RCC 7860 (cell line): ENCODE measurements at places on chromosomes 5 and 9.

GRCh38 chr9:71285191-71285656, 163.8 kb upstream of the TRPM3 start:
- peak; percentile 54 for DNase-seq

DNA sequence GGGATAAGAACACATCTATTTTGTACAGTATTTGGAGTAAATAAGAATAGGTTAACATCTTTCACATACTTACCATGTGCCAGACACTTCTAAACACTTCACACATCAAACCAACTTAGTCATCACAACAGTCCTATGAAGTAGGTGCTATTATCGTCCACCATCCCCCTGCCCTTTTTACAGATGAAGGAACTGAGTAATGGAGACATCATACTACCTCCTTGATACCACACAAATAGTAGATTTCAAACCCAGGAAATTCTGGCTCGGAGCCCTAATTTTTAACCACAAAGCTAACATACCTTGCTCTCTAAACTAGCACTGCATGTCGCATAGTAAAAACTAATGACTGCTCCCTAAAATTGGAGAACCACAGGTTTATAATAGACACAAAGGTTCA, 4.2 kb upstream of the ZNF366 start:
- peak; percentile 68 for DNase-seq

- no peak for DNase-seq
Measured at GRCh38 chr9:90012949-90013348, 408.1 kb downstream of the GADD45G start.

DNA sequence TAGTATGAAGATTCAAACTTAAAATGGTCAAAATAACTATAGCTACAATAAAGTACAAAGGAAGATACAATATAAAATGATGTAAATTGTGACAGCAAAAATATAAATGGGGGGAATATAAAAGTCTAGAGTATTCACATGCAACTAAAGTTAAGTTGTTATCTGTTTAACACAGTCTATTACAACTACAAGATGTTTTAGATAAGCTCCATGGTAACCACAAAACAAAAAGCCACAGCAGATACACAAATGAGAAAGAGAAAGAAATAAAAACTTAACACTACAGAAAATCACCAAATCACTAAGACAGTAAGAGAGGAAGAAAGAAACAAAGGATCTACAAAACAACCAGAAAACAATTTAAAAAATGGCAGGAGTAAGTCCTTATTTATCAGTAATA, 17.0 kb upstream of the SH3TC2 start:
- no peak for DNase-seq

- no peak for DNase-seq
Measured at GRCh38 chr5:171845857-171846256, 60.2 kb downstream of the SMIM23 start.

DNA sequence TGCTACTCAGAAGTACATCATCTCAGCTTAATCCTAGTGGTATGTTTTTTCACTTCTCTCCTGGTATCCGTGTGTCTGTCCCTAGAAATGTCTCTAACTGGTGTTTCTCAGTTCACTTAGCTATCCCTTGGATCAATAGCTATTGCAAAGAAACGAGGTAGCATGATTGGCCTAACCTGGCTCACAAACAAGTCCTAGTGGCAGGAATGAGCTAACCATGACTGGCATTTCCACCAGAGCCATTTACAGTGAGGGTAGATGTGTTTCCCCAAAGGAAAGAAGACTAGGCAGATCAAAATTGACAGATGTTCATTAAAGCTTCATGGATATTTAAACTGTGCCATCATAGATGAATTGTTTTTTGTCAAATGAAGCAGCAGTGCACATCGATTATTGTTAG, 82.5 kb downstream of the PALM2AKAP2 start:
- DNase-seq, result no peak

DNA sequence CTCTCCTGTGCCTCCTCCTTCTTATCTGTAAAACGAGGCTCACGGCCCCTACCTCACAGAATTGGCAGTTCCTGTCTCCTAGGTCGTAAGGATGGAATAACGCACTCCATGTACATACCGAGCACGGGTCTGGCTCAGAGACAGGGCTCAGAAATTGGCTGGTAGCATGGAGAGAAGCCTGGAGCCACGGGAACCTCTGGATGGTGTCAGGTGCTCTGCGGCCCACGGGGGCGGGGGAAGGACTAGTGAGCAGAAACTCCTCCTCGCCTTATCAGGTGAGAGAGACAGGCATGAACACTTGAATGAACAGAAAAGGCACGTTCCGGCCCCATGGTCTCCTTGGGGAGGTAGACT, 15.4 kb upstream of the C5orf47 start:
- no peak for DNase-seq

DNA sequence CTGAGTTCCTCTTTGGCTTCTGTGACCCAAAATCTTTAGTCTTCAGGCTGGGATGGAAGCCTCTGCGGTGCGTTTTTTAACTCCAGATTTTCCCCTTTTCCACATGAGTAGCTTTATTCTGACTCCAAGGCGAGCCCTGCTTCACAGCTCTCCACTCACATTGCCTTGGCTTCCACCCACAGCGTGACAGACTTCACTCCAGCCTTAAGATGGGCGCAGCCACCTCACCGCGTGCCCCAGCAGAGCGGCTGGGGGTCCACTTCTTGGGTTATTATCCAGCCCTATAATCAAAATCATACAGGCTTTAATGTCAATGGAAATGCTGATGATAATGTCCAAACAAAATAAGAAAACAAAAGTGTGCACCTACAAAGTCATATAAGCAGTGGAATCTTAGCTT, 1.2 kb downstream of the EXOC3 start:
- no peak for DNase-seq

- DNase-seq, result no peak
Measured at GRCh38 chr5:154042766-154043165, 4.0 kb downstream of the MFAP3 start.

- DNase-seq, result no peak
Measured at GRCh38 chr9:108681851-108682590, 173.8 kb downstream of the ACTL7B start.

DNA sequence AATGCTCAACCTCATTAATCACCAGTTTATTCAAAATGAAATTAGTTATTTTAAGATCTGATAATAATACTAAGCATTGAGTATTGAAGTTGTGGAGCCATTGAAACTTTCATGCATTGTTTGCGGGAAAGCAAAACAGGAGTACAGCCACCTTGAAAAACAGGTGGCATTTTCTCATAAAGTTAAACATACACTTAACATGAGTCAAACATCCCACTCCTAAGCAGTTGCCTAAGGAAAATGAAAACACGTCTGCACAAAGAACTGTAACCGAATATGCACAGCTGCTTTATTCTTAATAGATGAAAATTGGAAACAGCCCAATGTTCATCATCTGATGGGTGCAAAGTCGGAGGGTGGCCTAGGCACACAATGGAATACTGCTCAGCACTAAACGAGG, 177.3 kb downstream of the IRX2 start:
- no peak for DNase-seq

DNA sequence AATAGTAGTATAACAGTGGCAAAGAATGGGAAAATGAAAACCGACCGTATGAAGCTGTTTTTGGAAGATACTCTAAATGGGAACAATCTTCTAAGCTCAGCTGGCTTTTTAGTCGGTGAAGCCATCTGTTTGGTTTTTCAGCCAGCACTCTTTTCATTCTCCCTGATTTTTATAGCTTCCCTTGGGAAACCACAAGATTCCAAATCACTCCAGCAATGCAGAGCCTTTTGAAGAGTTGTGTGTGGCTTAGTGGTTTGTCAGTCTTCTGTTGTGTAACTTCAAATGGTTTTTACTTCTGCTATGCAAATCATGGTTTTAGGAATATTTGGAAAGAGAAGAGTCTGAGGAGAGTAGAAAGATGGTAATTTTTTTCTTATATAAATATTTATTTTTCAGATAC, 180.7 kb downstream of the KDM4C start:
- DNase-seq, result peak; percentile 34

GRCh38 chr5:56763711-56764466, 51.5 kb upstream of the MAP3K1 start:
- DNase-seq, result peak; percentile 7

DNA sequence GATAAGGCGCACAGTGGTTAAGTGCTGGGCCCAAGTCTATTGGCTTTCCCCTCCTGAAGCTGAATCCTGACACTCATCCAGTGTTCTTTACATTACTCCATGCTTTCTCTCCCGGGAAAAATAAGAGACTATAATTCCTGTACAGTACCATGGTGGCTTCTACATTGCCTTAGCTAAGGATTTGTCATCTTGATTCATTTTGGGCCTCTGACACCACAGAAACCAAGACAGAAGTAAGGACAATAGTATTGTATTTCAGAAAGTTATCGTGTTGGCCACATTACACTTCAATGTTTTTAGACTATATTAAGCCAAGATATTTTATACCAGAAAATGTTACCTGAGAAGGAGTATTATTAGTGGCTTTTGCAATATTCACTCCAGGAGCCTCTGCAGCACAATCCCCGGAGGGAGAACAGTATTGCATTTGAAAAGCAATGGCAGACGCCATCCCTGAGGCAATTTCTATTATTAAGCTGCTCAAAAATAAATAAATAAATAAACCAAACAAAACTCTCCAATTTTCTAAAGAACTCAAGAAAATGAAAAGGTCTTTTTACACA, 267.9 kb downstream of the ENC1 start:
- no peak for DNase-seq

DNA sequence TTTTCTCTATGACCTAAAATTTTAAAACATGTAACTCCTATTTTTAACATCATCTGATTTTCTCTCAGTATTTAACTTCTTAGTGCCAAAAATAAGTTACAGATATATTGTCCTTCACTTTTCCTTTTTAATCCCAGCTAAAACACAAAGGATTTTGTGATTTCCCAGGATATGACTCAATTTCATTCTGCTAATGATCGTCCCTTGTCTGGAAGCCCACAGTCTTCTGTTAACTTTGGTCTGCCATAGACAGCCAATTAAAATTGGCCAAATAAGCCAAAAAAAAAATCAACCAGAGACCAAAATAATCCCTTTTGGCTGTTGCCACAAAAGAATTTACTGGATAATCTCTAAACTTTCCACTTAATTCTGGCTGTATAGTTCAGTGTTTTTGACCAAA, 124.5 kb upstream of the FST start:
- no peak for DNase-seq

DNA sequence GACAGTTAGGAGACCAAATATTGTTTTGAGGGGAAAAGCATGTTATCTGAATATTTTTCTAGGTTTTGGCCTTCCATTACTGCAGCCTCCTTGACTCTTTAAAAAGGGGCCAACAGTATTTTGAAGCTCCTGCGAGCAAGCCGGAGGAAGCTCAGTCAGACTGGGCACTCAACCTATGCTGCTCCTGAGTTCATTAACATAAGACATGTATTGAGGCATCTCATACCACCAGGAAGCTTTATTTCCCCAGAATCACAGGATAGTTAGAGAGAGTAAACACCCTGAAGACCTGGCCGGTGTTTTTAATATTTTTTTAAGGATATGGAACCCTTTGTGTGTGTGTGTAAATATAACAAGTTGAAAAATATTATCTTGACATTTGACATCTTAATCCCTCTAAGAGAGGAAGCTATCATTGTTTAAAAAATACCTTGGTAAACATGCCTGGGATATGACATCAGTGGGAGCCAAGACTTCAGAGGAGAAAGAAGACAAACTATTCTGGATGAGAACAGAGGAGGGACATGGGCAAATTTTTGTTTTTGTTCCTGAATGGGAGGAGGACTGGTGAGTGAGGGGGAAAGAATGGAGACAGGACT, 139.3 kb upstream of the SLIT3 start:
- DNase-seq, result no peak

DNA sequence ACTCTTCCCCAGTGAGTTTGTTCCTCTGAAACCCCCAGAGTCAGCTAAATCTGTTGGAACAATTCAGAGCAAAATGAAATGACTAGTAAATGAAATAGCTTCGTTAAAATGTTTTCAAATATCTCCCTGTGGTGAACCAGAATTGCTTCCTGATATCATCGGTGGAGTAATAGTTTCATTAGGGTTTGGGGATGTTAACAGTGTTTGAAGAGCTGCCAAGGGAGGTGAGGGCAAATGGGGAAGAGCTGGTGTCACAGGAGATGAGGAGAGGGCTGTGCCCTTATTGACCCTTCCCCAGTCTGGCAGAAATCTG, 4.3 kb upstream of the C7 start:
- no peak for DNase-seq

GRCh38 chr5:13524936-13525335, 419.6 kb downstream of the DNAH5 start:
- DNase-seq, result no peak

GRCh38 chr5:54388811-54389210, 66.7 kb upstream of the HSPB3 start:
- DNase-seq, result no peak

DNA sequence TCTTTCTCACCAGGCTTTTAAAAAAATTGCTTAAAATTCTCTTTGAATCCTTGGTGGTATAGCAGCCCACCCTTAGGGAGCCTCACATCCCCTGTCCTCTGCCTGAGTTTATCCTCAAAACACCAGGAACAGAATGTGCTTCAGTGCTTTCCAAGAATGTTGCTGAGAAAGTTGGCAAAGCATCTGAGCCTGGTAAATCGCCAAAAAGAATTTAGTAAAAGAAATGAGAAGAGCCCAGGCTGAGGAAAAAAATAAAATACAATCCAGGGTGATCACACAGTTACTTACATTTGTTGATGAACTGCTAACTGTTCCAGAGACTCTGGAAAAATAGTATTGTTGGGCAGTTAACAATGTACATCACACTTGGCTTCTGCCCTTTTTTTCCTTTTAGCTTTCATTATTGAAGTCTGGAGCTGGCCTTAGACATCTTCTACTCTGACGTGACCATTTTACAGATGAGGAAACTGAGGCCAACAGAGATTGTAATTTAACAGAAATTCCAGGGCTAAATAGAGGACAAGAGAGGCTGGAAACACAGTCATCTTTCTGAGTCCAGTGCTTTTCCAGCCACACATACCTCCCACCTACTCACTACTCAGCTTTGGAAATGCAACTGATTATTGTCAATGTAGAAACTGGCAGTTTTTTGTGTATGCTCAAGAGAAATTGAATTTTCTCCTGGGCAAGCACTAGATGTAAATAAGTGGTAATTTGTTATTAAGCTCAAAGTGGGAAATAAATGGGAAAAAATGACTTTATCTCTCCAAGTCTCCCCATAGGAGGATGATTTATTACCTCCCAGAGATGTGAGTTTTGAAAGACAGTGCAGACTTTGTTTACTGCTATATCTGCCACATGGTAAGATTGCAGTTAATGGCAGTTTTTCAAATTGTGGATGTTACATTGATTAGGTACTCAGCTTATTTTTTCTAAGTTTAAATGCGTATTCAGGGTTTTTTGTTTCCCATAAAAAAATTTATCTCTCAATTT, 86.7 kb upstream of the ALDH1A1 start:
- DNase-seq, result no peak

DNA sequence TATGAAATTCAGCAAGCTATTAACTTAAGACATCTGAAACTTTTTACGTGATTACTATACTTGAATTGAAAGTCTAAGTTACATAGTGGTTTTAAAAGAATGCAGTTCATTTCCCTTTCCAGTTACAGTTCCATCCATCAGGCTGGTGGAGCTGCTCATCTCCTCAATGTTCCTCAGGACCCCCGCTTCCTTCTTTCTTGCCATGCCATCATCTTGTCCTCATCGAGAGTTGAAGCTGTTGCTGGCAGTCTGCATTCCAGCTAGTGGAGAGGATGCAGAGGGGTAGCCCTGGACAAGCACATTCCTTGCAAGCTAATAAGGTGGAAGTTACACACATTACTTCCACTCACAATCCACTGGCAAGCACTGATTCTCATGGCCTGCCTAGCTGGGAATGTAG, 8.8 kb upstream of the RNF183 start:
- no peak for DNase-seq
